ENCODE measurements at places on chromosomes 12 and 14.

DNA sequence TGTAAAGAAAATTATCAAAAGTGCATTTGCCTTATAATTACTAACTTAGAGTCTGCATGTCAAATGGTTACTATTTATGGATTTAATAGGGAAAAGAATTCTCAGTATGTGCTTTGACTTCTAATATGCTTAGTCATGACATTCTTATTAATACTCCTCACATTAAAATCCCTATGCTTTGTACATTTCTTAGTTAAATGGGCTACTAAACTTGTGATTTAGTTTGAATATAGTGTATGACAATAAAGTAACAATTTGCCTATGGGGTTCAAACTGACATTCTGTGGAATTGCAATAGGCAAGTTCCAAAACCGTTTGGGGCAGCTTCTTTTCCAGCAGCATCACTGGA, 361.9 kb upstream of the TMTC1 start:
- no peak for DNase-seq

DNA sequence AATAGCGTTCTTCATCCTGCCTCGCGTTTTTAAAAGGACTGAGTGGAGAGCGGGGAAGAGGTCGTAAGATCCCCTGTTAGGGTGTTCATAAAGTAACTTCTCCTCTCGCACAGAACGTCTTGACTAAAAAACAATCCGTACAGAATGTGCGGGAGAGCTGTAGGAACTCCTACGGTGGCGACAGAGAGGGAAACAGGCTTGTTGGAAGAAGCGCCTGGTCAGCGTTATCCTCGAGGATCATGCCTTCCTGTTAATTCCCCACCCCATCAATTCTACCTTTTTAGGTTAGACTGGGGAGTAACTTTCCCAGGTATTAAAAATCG, 399 bp upstream of the WASHC4 start:
- DNase-seq = peak; percentile 46

GRCh38 chr14:90194706-90195105, 61.6 kb upstream of the PSMC1 start:
- DNase-seq = no peak

- no peak for DNase-seq
These were observed 69.5 kb upstream of the DICER1 start for GRCh38 chr14:95226801-95227200.

- DNase-seq = no peak
These were observed 55.4 kb downstream of the SUSD6 start for GRCh38 chr14:69666690-69667211.

- DNase-seq = no peak
These were observed 11.4 kb upstream of the ASCL1 start for GRCh38 chr12:102946042-102946441.

DNA sequence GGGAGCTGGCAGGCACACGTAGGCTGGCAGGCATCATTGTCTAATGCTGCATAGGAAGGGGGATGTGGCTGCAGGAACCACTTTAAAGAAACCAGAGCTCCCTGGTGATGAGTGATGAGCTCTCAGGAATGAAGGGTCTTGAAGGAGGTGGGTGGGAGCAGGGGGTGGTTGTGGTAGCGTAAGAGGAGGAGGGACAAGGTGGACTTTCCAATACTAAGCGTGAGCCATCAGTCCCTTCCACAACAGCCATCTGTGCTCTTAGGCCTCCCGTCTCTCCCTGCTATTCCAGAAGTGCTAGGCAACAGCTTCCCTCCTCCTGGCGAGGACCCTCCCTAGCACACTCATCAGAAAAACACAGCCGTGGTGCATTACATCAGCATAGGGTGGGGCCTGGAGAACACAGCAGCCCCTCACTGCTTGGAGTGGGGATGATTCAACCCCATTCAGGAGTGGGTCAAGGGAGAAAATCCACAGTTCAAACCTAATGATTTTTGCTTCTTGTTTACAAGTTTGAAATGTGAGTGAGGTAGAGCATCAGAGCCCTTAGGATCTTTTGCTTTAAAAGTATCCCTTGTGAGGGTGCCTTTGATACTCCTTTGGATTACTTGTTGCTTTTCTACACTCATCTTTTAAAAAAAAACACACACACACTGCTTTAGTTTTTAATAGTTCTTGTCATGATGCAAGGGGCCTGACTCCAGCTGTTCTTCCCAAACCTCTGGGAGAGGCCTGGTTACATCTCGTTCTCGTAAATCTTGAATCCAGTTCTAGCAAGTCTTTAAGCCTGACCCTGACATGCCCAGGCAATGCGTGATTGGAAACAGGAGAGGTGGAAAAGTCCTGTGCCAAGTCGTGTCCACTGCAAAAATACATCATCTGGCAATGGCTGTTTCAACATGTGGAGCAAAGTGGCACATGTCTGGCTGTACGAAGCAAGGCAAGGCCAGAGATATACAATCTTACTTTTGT, 356.4 kb upstream of the DDHD1 start:
- no peak for DNase-seq

DNA sequence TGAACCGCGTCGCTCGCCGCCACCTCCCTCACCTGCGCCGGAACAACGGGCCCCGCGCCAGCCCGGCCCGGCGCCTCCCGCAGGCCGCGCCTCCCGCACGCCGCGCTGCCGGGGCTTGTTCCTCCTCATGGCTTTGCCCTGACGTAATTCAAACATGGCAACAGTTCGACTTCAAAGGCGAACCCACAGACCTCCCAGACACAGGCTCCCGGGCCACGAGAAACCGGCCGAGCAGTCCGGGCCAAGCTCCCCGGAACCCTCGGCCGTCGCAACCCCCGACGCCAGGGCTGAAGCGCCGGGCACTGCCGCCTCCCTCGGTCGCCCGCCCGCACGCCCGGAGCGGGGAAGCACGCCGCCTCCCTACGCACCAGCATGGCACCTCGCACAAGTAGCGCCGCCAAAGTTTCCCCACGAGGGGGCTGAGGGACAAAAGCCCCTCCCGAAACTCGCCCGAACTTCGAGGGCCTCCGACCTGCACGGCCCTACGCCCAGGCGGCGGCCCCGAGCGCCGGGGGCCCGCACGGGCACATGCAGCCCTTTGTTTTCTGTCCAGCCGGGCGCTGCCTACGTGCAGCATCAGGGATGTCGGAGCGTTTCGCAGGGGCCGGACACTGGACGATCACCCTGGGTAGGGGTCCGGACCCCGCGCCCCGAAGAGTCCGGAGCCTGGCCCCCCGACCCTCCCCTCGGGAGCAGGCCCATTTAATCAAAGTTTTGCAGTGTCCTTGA, 1.7 kb downstream of the SINHCAF start:
- DNase-seq = no peak

DNA sequence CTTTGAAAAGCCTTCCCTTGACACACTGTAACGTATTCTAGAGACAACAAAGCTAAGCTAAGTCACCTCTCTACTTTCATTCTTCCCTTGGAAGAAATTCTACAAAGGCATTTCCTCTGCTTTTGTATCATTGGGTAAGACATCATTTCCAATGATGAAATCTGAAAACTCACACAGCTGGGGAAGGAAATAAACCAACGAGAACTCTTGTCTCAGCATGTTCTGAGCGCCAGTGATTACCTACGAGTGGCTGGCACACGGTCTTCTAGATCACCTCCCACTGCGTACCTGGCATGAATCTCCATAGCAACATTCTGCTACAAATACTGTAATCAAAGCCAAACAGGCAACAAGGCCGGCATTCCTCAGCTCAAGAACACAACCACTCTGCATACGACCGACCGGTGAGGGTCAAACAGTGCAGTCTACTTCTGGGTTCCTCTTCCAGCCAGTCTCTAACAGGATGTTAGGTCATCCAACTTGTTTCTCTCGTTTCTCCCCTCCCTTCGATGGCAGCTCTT, 7.6 kb downstream of the VPS37B start:
- peak; percentile 31 for DNase-seq

DNA sequence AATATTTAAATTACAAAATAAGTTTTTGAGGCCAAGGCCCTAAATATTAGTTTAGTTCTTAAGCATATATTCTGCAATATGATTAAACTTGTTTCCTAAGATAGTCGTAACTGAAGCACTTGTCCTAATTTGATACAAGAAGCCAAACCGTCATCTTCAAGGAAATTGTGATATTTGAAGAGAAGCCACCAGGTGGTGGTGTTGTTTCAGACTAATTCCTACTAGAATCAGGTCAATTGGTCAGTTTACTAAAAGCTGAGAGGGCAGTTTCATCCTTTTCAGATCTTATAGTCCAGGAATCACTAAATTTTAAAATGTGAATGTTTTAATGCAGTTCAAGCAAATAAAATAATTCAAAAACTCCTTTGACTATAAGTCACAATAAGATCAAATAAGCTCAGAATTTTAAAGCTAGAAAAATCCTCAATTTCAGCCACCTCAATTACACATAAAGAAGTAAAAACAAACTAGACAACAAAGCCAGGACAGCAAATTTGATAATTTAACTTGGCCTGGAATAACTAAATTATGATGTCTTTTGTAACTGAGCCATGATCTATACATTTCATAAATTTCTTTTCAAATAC, 7.1 kb upstream of the ARL1 start:
- DNase-seq = peak; percentile 28

DNA sequence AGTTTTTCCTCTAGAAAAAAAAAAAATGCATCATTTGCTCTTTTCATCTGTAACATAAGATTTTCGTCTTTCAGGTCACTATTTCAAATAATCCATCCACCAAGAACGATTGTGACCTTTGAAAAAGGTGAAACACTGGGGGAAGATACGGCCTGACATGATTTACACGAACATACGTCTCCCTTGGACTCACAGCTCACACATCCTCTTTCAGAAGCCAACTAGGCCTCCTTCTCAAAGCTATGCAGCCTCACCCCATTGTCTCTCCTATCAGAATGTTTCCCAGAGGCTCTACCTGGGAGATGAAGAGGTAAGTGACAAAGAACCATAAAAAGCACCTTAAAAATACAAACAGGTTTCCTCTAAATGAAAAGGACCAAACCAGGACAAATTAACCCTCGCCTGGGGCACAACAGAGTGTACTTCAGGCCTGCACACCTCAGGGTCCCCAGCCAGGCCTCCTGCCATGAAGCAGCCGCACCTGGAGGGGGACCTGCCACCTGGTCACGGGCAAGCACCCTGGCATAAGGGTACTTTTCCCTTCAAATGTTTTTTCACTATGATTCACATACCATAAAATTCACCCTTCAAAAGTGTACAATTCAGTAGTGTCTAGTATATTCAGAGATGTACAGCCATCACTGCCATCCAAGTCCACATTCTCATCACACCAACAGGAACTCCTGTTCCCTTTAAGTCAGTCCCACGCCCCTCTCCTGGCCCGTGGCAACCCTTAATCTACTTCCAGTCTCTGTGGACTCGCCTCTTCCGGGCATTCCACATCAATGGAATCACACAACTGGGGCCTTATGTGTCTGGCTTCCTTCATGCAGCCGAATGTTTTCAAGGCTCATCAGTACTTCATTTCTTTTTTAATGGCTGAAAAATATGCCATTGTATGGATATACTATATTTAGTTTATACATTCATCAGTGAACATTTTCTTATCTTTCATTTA, 5.4 kb downstream of the SLC15A4 start:
- DNase-seq = no peak

GRCh38 chr12:15776532-15776931, 12.7 kb downstream of the EPS8 start:
- DNase-seq = no peak

GRCh38 chr12:3988519-3989217, 115.5 kb upstream of the PARP11 start:
- no peak for DNase-seq

- DNase-seq = no peak
These were observed 10.8 kb downstream of the PLA2G1B start for GRCh38 chr12:120316798-120317223.

DNA sequence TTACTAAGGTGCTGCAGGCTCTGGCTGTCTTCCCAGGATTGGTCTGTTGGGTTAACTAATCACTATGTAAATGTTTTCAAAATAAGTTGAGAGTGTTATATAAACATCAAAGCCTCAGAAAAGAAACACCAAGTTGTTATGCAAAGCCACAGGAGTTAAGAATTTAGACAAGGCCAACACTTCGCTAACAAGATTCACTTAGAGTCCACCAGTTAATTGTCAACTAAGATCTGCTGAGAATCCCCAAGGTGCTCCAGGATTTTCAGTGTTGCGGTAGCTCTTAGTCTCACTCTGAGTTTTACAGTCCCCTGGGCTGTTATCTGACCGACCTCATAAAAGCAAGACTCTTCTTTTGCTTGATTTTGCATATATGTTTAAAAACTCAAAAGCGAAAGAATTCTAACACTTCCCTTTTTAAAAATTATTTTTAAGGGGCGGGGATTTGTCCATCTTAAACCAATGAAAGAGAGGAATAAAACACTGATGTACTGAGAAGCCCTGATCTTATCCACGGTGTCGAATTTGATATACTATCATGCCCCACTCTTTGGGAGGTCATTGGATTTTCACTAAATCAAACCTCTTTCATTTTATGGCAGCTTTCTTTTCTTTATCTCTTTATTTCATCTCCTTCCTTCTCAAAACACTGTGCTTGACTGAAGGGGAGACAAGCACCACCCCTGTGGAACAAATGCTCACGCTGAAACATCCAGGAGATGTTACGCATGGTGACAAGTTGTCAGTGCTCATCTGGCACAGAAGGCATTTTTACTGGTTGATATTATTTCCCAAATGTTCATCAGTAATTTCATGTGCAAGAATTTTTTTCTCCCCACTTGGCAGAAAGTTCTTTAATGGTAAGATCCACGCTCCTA, 7.0 kb downstream of the NIN start:
- no peak for DNase-seq

- no peak for DNase-seq
These were observed 102.3 kb upstream of the DIO3 start for GRCh38 chr14:101458741-101459550.

GRCh38 chr14:73386342-73386741, 72.0 kb downstream of the NUMB start:
- no peak for DNase-seq

DNA sequence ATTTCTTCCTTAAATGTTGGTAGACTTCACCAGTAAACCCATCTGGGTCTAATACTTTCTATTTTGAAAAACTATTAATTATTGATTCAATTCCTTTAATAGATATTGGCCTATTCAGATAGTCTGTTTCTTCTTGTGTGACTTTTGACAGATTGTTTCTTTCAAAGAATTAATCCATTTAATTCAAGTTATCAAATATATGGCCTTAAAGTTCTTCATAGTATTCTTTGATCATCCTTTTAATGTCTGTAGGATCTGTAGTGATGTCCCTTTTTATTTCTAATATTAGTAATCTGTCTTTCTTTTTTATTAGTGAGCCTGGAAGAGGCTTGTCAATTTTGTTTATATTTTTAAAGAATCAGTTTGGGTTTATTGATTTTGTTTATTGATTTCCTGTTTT, 190.0 kb downstream of the SLC38A4 start:
- DNase-seq = no peak

- DNase-seq = no peak
These were observed 293.2 kb downstream of the DUSP6 start for GRCh38 chr12:89059056-89059455.

- no peak for DNase-seq
These were observed 163.4 kb downstream of the KICS2 start for GRCh38 chr12:64058541-64059265.

DNA sequence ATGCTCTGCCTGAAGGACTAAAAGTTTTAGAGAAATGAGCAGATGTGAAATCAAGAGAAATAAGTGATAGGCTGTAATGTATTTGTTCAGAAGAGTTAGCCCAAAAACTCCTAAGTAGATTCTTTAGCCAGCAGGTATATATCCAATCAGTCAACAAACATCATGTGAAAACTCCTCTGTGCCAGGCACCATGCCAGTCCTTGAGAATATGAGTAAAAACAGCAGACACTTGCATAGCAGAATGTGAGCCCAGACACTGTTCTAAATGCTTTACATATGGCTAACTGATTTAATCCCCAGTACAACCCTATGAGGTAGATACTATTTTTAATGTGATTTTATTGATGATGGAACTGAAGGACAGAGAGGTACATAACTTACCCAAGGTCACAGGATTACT, 329.8 kb downstream of the PAWR start:
- no peak for DNase-seq

Measured in NCI-H748 treated with DMSO at 0.1 percent for 48 hours (cell line).